ENCODE measurements at places on chromosomes 16 and 17.

DNA sequence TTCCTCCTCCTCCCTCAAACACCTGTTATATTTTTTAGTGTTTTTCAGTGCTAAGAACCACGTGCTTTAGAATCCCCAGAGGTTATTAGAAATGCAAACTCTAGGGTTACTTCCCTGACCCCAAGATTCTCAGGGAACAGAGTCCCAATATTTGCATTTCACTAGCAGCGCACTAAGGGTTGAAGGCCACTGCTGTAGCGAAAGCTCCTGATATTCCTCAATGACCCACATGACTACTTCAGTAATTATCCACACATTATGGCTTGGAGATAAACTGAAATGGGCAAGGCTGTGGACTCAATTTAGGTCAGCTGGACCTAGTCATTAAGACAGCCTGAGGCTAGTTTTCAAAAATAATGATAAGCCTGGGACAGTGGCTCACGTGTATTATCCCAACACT, 78.5 kb upstream of the BCAR1 start:
- DNase-seq = no peak

GRCh38 chr16:74219706-74220105, 76.9 kb upstream of the PSMD7 start:
- DNase-seq = no peak

DNA sequence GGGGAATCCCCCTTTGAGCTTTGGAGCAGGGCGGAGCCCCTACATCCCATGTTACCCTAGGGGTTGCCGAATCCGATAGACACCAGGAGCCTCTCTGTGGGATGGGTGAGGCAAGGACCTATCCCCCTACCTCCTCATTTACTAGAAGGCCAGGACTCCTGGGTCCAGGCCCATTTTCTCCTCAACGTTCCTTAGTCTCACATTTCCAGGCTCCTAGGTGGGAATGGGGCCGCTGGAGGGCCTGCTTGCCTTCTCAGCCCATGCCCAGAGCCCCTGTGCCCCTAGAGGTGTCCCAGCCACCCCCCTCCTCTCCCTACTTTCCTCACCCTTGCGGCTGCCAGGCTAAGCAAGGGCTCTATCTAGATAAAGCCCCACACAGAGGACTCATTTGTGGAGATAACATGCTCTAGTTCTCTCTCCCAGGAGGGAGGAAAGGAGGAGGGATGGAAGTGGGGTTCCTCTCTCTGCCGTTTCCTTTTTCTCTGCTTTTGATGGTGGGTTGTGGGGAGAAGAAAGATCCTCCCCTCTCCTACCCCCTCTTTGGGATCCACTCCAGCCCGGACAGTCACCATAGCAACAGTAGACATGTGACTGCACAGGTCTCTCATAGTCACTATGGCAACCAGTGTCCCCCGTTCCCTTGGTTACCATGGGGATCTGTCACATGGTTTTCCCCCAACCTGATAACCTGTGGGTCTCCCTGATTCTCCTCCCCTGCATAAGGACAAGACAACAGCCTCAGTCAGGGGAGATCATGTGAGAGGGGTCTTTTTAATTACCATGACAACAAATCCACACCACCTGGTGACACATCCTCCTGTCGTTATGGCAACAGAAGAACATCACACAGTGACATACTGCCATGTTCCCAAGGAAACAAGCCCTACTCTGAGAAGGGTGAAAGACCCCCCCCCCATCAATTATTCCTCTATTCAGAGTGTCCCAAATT, 5.2 kb downstream of the CACNA1G start:
- no peak for DNase-seq

DNA sequence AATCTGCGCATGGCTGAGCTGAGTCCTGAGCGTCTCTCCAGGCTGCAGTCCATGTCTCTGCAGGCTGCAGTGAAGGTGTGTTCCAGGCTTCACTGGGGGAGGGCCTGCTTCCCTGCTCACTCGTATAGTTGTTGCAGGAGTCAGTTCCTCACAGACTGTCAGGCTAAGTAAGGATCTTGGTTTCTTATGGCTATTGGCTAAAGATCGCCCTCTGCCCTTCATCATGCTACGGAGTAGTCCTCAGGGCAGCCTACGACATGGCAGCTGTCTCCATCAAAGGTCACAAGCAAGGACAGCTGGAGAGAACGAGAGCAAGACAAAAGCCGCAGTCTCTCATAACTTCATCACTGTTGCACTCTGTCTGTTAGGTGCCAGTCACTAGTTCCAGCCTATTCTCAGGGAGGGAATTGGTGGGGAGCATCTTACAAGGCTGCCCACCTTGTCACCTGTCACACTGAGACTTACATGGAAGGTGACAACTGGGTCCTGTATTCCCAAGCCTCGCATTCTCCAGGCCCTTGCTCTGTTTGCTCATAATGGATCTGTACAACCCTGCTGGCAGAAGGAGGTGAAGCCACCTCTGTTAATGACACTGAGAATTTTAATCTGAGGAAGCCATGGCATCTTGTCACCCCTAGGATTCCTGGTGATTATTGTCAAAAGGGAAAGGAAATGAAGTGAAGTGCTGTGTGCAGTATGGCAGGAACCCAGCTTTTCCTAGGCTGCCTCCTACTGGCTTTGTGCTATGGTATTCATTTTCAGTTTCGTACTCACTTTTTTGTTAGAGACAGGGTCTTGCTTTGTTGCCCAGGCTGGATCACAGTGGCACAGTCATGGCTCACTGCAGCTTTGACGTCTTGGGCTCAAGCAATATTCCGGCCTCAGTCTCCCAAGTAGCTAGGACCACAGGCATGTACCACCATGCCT, 43.4 kb downstream of the MFSD11 start:
- no peak for DNase-seq

- no peak for DNase-seq
These were observed 26.7 kb upstream of the TEX2 start for GRCh38 chr17:64289741-64290141.

- DNase-seq = no peak
These were observed 18.5 kb upstream of the TMIGD1 start for GRCh38 chr17:30352240-30352814.

DNA sequence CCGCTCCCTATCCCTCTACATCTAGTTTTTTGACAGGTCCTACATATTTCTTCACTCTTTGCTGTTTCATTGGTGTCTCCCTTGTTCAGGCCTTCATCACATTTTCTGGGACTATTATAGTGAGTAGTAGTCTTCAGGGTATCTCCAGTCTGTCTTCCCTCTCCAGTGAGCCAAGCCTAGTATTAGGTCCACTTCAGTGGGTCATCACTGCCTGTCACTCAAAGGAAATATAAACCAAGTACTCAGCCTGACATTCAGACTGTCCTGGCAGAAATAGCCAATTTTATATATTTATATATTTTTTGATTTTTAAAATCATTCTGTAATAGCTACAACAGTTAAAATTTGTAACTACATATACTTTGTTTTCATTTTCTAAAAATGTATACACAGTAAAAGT, 137.8 kb downstream of the CYB561 start:
- no peak for DNase-seq

DNA sequence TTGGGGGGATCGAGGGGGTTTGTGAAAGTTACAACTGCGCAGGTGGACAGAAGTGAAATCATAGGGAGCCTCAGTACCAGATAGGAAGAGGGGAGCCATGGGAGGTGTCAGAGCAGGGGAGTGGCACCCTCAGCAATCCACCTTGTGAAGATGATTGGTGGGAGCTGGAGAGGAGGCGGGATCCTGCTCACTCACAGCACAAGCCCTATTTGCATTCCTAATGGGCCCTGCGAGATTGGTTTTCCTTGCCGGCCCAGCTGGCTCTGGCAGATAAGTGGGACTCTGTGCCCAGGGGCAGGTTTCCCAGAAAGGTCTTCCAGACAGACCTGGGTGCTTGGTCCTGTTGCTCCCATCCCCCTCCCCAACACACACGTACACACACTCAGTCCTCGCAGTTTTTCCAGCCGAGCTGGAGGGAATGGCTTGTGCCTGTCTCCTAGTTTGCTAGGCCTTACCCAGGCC, 9.4 kb downstream of the WNT3 start:
- DNase-seq = peak; percentile 21

DNA sequence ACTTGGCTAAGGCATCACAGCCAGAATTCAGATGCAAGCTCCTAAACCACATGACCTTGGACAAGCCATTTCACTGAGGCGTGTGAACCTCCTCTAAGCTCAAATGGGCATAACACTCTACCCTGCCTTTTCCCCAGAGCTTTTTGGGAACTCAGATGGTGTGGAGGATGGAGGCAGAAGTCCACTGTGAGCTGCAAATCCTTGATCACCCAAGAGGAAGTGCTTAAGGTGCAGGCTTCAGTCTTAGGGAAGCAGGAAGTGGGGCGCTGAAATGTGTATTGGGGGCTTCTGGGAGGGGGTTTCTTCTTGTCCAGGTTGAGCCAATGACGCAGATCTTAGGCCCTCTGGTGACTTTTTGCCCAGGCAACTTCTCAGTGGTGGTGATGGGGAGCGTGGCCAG, 12.9 kb downstream of the CIITA start:
- DNase-seq = no peak

- DNase-seq = no peak
These were observed 7.8 kb downstream of the CRAMP1 start for GRCh38 chr16:1619976-1620375.

- DNase-seq = no peak
These were observed 33.2 kb downstream of the COX4I1 start for GRCh38 chr16:85832570-85833218.

Measured in HAP-1 (cell line).